Left lung (tissue), 14 donors: ENCODE measurements at places on chromosomes 7 and 10. TPM values are rescaled to one million over a fixed set of nuclear protein-coding genes. Genes with fewer than 3 reads are reported as not detected.

Gene MEST
- total RNA-seq, result 104 TPM

Gene C7orf33
- total RNA-seq, result not detected

Gene SORCS1
- total RNA-seq, result 0.03 TPM

Gene PNLIPRP2
- not detected for total RNA-seq

Gene AKR1C2
- total RNA-seq, result 12.0 TPM

Gene RNF32
- total RNA-seq, result 0.85 TPM

Gene DDC
- 0.90 TPM for total RNA-seq

Gene OPN4
- total RNA-seq, result not detected

DNA sequence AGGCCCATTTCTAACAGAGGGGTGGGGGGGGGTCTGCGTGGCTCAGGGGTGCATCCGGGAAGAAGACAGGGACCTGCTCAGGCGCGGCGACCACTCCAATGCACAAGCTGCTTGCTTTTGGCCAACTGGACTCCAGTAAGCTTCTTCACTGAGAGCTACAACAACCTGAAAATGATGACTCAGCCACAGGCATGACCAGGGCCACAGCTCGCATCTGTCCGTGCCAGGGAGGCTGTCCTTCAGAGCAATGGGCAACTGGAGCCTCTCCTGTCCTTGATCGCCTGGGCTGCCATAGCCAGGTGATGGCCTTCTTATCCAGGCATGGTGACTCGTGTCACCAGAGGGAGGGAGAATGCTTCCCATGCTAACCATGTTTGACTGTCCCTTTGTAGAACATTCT lies 81.6 kb upstream of the RNF32 start:
- DNase-seq, result no peak

- no peak for DNase-seq
Observed at GRCh38 chr7:133742709-133743538, 384.2 kb upstream of the LRGUK start.

GRCh38 chr7:118054529-118054928 lies 129.4 kb upstream of the LSM8 start:
- no peak for DNase-seq

GRCh38 chr7:102319671-102320070 lies 33.0 kb downstream of the SH2B2 start:
- no peak for DNase-seq

DNA sequence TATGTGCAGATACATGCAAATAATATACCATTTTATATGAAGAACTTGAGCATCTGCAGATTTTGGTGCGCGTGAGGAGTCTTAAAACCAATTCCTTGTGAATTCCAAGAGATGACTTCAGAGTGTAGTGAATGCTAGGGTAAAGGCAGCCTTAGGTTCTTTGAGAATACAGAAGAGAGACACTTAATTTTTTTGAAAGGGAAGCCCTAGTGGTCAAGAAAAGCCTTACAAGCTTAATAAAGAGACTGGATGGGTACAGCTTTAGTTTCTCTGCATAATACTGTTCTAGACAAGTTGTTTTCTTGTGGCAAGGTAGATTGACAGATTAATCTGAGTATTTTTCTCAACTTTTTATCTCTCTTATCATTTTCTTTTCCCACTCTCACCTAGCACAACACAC lies 636.5 kb downstream of the DNAJB9 start:
- DNase-seq, result no peak

DNA sequence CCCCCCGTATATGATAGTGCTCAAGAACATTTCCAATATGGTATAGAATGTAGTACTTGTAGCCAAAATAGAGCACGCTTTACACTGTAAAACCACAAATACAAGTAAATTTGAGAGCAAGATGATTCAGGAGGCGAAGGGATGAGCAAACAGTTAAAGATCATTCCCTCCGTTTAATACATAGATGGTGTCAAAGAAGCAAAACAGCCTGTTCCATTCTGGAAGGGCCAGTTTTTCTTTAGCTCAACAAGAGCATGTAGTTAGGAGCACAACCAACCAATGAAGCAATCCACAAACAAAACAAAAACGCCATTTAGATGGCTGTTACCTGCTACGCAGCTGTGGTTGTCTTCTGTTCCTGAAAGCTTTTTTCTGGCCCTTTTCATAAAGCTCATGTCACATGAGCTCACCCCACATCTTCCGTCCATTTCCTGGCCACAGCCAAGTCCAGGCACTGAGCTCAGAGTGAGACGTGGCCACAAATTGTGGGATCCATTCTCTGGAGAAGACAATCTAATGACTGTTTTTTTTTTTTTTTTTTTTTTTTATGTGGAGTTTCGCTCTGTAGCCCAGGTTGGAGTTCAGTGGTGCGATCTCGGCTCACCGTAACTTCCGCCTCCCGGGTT lies 185.6 kb downstream of the FANK1 start:
- DNase-seq, result no peak

GRCh38 chr10:33799281-33799943 lies 464.9 kb upstream of the NRP1 start:
- DNase-seq, result no peak

- no peak for DNase-seq
Observed at GRCh38 chr10:125092564-125093031, 67.8 kb downstream of the CTBP2 start.

- DNase-seq, result no peak
Observed at GRCh38 chr7:75850235-75850634, 28.6 kb upstream of the RHBDD2 start.

- no peak for DNase-seq
Observed at GRCh38 chr7:128826512-128826911, 3.7 kb upstream of the FLNC start.

DNA sequence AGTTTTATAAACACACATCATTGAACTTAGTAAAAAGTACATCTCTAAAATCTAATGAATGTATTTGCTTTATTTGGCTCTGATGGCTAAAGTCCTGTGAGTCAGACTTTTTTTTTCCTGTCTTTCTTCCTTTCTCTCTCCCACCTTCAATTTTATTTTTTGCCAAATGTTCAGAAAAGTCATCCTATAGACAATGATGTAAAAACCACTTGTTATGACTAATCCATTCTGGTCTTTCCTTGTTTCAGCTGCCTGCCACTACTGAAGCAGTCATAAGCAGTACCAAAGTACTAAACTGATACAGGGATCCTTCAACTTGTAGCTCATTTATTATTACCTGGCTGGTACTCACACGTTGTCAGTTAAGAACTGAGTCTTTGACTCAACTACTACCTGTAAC lies 23.9 kb downstream of the HECTD2 start:
- DNase-seq, result no peak

- no peak for DNase-seq
Observed at GRCh38 chr10:7649673-7650300, 17.0 kb downstream of the ITIH5 start.

DNA sequence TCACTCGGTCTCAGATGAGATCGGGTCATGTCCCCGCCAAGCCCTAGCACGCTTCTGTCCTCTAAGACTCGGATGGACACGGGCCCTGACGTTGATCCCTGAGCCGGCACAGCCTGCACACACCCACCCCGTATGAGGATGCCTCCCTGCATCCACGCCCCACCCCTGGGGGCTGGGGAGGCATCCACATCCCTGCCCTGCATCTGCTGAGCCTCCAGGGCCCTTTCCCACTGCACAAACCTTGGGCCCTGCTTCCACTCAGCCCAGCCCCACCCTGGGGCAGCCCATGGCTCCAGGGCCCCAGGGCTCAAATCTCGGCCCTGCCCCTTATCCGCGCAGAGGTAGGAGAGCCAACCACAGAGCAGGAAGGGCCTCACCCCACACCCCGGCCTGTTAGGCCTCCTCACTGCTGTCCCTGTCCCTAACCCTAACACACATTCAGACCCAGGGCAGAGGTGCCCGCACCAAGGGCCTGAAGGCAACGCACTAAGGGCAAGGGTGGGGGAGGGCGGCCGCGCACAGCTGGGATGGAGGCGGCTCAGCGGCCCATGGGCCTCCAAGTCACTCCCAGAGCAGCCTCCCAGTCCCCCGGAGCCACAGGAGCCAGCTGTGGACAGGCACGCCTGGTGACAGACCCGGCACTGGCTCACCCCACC lies 9.5 kb upstream of the MICALL2 start:
- no peak for DNase-seq

GRCh38 chr7:32378988-32379387 lies 111.2 kb downstream of the LSM5 start:
- no peak for DNase-seq

DNA sequence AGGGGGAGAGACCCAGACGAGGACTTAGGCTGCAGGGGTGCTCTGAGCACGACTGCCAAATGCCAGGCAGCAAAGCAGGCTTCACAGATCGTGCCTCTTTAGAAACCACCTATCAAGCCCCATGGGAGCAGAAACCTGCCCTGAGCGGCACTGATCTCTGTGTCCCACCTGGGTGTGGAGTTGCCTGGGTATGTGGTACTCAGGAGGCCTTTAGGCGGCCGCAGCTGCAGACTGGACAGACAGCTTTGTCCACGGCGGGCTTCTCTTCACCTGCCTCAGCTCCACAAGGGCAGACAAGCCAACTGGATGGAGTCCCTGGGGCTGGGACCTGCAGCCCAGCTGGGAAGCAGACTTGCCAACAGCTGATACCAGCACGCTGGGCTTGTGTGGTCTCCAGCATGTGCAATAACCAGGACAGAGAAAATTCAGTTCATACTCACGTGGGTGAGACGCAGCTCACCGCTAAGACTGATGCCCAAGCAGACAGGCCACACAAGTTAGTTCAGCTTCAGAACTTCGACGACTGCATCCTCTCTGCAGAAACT lies 163.2 kb downstream of the EBF3 start:
- DNase-seq, result no peak

DNA sequence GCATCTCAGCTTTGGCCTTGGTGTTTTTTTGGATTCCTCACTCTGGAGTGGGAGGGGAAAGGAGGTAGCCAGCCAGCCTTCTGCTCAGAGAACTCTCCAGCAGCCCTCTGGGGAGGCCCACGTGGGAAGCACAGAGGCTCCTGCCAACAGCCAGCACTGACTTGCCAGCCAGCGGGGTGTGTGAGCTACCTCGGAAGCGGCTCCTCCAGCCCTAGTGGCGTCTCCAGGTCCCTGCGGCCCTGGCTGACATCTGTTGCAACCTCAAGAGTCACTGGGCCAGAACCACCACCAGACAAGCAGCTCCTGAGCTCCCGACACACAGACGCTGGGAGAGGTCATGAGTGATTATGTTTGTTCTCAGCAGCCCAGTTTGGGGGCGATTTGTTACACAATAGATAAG lies 180.2 kb upstream of the FZD8 start:
- no peak for DNase-seq

GRCh38 chr7:30027065-30027456 lies 559 bp upstream of the FKBP14 start:
- no peak for DNase-seq

- no peak for DNase-seq
Observed at GRCh38 chr10:129927351-129928120, 36.5 kb downstream of the EBF3 start.

- no peak for DNase-seq
Observed at GRCh38 chr7:35285799-35286198, 31.9 kb upstream of the TBX20 start.

DNA sequence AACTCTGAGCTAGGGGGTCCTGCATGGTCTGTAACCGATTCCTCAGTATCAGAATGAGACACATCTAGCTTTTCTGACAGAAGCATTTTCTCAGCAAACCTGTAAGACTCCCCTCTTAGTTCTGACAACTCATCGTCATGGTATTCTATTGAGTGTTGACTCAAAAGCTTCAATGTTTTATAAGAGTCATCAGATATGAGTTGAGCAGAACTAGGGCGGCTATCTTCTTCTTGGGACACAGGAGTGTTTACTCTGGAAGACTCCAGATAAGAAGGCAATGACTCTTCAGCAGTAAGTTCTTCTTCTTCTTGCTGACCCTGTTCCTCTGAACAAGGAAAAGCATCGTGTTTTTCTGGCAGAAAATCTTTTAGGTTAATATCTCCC lies 167.0 kb upstream of the CCDC6 start:
- DNase-seq, result no peak

DNA sequence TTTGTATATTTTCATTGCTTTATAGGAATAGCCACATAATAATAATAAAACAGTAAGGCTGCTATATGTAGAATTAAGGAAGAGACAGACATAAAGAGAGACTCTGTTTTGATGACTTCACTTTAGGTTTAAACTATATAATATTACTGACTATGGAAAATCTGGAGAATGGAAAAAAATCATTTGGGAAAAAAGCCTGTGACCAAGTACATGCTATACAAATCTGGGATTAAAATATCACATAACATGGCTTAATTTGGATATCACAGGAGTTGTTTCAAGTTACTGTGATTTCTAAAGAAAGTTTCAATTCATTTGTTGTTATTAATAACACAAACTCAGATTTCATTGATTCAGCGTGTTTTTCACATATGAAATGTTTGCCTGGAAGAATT lies 7.7 kb downstream of the PLCE1 start:
- DNase-seq, result no peak

DNA sequence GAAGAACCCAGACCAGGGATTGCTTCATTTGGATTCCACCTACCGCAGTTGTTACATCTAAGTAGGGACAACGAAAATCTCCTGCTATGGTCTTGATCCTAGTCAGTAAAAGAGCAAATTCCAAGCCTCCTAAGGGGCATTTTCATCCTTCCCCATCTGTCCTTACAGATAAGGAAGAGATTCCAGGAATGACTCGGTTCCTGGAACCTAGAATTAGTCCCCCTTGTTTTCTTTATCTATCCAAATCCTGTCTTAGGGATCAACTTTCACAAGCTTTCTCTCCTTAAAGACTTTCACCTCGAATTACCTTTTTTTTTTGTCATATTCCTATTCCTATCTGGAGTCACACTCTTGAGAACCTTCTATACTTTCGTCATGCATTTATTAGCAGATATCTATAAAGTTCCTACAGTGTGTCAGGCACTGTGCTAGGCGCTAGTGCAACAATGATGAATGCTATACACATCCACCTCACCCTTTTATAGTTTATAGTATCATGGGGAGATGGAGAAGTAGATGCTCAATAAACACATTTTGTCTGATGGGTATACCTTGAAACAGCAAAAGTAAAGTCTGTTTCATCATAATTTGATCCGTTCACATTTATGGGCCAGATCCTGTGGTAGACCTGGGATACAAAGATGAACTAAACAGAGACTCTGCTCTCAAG lies 39.2 kb downstream of the LAMB4 start:
- no peak for DNase-seq

DNA sequence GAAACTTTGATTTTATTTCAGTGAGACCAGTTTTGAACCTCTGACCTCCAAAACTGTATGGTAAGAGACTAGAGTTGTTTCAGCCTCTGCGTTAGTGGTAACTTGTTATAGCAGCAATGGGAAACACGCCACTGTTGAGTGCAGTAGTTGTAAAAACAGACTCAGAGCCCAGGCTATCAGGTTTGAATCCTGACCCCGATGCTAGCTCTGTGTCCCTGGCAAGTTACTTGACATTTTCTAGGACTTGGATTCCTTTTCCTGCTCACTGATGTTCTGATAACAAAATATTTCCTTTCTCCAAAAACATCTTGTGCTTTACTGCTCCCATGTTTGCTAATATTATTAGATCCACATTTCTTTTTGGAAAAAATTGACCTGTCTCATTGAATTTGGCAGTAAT lies 131.0 kb downstream of the PLXDC2 start:
- no peak for DNase-seq

GRCh38 chr7:2441430-2442058 lies 34.7 kb downstream of the GRIFIN start:
- DNase-seq, result no peak

GRCh38 chr7:148773334-148773733 lies 74.6 kb downstream of the CUL1 start:
- DNase-seq, result no peak

GRCh38 chr7:36852017-36852416 lies 127.7 kb upstream of the AOAH start:
- DNase-seq, result no peak

- no peak for DNase-seq
Observed at GRCh38 chr10:6349846-6350535, 147.3 kb downstream of the PFKFB3 start.

- DNase-seq, result no peak
Observed at GRCh38 chr10:99370993-99371392, 41.8 kb downstream of the CNNM1 start.
